Renal cortical epithelial cell (primary cell): ENCODE measurements at places on chromosomes 7 and 10. TPM values are rescaled to one million over a fixed set of nuclear protein-coding genes. Genes with fewer than 3 reads are reported as not detected.

Gene ZEB1
- total RNA-seq = 26.6 and 84.1 TPM in 2 replicates

Gene IFIT3
- total RNA-seq = 12.8 and 61.6 TPM in 2 replicates

Gene PHYHIPL
- 0.15 and 0.35 TPM in 2 replicates for total RNA-seq

Gene CTAGE6
- 1.0 TPM in 1 of 2 replicates, not detected in the other for total RNA-seq

Gene SLC39A12
- total RNA-seq = not detected in 2 replicates

- no peak for DNase-seq
Measured at GRCh38 chr10:14683256-14683655, 91.4 kb downstream of the FAM107B start.

DNA sequence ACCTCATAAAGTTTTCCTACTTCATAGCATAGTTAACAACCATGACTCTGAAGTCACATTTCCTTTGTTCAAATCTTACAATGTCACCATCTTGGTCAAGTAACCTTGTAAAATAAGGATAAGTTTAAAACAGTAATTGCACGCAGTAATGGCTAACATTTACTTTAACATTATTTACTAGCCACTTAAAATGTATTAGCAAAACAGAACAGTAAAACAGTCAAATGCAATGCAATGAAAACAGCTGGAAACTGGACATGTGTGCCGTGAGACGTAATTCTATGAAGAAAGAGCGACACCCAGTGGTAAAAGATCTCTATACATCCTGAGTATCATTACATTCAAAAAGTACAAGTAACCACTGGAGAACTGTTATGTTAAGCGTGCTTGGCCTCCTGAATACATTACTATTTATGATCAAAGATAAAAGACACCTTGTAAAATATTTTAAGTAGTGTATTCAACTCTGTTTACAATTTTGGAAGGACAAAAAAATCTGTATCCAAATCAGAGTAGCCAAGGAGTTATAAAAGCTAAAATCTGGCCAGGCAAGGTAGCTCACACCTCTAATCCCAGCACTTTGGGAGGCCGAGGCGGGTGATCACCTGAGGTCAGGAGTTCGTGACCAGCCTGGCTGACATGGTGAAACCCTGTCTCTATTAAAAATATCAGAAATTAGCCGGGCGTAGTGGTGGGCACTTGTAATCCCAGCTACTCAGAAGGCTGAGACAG, 27.2 kb downstream of the ATE1 start:
- peak; percentile 72 for DNase-seq

- no peak for DNase-seq
Measured at GRCh38 chr10:31687663-31688482, 240.8 kb downstream of the ARHGAP12 start.

DNA sequence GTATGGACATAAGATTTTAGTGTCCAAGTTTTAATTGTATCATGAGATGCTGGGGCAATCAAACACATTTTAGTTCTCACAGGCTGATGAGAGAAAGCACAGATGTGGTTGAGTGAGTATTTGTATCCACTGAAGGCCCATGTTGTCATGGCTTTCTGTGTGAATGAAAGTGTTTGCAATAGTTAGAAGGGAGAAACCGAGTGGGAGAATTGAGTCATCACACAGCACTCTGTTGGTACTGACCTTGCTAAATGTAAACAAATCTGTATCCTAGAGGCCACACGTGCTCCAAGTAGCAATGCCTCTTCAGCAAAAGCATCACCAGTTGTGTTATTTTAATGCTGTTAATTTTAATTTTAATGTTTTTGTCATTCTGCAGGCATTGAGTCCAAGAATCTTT, 121.2 kb downstream of the EMX2 start:
- peak; percentile 99 for DNase-seq
